ENCODE measurements at places on chromosomes 11 and 22.

DNA sequence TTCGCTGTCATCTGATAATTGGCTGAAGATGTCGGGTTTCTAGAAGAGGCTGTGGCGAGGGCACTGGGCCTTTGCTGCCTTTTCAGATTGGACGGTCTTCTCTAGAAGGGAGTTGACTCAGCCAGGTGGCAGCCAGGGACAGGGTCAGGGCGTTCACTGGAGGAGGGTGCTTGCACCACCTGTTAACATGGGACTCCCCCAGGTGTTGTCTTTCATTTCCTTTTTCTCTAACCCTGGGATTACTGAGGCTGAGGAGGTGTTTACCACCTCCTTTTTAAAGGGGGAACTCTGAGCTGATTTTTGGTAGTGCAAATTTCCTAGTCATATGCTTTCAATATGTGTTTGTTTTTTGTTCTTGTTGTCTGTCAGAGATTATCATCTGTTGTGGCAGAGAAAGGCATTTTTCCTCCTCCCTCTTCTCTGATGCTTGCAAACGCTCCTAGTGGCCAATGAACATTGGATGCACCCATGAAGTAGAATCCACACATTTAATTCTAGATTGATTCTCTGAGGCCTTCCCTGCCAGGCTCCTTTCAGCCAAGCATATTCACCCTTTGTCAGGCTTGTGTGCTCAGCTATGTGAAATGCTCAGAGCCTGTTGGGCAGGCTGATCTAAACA lies 54.1 kb downstream of the LDLRAD3 start:
- DNase-seq, result no peak

DNA sequence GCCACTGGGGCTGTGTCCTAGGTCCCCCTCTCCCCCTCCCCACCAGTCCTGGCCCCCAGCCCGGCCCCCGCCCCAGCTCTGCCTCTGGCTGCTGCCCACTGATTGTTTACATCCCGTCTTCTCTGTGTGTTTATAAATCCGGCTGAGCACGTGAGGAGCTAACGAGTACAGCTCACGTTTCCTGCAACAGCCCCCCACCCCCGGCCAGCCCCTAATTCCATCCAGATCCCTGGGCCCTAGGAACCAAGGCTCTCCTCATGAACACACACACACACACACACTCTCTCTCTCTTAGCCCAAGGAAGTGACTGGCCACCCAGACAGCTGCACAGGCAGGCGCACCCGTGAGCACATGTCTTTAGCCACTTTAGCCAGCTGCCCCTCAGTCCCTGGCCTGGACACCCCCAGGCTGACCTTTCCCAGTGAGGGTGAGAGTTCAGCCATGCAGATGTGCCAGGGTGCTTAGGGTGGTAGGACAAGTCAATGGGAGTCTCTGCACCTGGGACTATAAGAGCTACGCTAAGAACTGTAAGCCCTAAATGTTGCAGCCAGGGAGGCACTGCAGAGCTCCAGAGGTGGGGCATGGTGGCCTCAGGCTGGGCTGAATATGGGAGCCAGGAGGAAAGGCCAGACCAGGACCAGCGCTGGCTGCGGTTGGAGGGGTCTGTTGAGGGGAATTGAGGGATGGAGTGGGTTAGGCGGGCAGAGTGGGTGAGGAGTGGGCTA lies 2.9 kb downstream of the CLCF1 start:
- no peak for DNase-seq

DNA sequence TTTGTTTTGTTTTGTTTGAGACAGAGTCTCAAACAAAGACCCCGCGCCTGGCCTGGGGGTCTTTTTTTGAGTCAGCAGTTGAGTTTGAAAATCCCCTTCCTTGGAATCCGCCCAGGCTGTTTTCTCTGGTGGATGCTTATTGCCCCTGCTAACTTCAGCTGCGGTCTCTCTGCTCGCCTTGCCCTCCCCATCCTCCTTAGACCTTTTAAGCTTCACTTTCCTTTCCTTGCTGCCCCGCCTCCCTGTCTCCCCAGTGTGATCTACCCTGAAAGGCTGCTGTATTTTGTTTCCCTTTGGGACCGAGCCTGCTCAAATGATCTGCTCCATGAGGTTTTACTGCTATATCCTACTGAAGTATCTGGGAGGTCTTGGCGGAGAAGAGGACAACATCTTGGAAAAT lies 2.5 kb downstream of the USP18 start:
- DNase-seq, result no peak

DNA sequence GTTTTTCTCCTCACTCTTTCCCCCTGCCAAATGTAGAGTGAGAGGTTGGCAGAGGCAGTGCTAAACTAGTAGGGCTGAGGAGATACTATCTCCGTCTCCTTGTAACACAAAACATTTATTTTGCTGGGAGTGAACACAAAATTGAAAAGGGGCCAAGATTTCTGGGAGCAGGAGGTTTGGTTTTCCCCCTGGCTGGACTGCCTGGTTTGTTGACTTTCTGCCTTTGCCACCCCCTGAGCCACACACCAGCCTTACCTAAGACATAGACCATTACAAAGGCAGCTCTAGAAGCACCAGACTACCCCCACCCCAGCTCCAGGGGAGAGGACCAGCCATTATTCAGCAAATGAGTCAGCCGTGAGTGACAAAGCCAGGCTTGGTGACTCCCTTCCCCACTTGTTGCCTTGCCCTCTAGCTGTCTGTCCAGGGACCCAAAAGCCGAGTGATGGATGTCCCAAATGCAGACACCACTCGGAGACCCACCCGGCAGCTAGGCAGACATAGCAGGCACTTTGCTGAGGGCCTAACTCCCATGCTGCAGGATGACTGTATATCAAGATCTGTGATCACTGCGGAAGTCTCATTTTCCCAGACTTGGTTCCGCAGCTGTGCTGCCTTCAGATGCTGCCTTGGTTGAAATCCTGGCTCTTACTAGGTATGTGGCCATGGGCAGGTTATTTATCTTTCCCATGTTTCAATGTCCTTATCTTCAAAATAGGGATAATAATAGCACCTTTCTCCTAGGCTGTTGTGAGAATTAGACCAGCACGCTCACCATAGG lies 17.7 kb upstream of the CDON start:
- DNase-seq, result no peak

- DNase-seq, result no peak
Observed at GRCh38 chr11:61162092-61162941, 1.1 kb upstream of the VPS37C start.

- no peak for DNase-seq
Observed at GRCh38 chr11:63563201-63564055, at the start of gene PLAAT2. PLAAT2 (minus strand) TSS chr11:63563379; CDS start chr11:63563324, 55 bp downstream.

DNA sequence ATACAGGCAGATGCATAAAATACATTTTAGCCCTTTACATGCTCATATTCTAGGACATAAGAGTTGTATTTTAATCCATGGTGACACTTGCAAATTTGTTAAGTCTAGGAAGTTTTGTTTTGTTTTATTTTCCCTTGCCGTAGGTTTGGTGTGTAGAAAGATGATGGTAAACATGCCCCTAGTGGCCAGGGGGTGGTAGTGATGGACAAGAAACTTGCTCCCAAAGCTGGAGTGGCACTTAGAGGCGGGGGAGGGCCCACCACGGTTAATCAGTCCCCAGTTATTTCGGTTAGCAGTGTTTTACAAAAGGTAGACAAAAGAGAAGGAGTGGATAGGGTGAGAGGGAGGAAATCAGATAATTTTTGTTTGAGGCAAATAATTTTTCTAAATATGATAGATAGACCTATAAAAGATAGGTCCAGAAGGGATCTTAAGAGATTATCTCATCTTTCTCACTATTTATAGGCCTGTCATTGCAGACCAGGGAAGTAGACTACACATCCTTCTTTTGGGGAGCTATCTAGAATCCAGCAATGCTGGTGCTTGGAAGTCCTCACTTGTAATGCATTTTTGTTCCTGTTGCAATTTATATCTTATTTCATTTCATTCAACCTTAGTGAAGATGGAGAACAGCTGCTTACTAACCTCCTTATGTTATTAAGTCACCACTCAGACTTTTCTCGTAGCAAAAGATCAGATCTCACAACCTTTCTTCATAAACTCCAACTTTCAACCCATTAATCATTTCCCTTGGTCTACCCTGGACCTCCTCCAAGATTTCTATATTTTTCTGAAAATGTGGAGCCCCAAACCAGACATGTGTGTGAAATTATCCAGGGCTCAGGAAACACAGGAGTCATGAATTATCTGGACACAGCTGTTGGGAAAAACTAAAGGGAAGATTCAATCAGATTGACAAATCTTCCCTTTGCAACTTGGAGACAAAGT lies 5.9 kb upstream of the BDNF start:
- DNase-seq, result no peak

- DNase-seq, result no peak
Observed at GRCh38 chr11:61551634-61552033, 29.2 kb downstream of the SYT7 start.

- no peak for DNase-seq
Observed at GRCh38 chr11:129861702-129862522, 33.5 kb downstream of the NFRKB start.

- no peak for DNase-seq
Observed at GRCh38 chr22:20424932-20425565, 12.6 kb downstream of the SCARF2 start.

GRCh38 chr11:67700141-67700540 lies 25.7 kb upstream of the ALDH3B2 start:
- no peak for DNase-seq

GRCh38 chr22:41525450-41526225 lies 18.6 kb downstream of the POLR3H start:
- DNase-seq, result no peak

GRCh38 chr22:33401291-33401690 lies 343.1 kb upstream of the SYN3 start:
- no peak for DNase-seq

DNA sequence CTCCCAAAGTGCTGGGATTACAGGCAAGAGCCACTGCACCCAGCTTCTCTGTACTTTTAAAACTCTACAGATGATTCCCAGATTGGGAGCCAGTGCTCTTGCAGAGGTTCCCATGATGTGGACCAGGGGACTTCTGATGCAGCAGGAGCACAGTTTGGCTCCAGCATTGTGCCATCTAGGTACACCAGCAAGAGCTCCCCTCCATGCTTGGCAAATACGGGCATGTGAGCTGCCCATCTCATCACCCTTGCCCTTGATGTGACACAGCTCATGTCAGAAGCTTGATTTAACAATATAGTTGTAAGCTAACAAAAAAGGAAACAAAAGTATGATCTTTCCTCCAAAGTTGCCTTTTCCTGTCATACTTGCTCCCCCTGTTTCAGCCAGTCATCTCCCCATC lies 28.7 kb downstream of the SNU13 start:
- no peak for DNase-seq

GRCh38 chr11:4019891-4020290 lies 74.7 kb upstream of the RRM1 start:
- DNase-seq, result no peak

DNA sequence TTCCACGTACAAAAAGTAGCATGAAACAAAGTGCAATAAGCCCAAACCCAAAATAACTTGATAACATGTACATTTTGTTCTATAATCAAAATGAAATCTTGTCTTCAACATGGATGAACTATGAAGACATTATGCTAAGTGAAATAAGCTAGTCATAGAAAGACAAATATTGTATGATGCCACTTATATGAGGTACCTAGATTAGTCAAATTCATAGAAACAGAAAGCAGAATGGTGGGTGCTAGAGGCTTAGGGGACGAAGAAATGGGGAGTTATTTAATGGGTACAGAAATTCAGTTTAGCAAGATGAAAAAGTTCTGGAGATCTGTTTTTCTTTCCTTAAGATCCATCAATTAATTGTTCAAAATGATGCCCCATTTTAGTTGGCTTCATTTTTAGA lies 7.5 kb downstream of the PGM2L1 start:
- DNase-seq, result no peak

DNA sequence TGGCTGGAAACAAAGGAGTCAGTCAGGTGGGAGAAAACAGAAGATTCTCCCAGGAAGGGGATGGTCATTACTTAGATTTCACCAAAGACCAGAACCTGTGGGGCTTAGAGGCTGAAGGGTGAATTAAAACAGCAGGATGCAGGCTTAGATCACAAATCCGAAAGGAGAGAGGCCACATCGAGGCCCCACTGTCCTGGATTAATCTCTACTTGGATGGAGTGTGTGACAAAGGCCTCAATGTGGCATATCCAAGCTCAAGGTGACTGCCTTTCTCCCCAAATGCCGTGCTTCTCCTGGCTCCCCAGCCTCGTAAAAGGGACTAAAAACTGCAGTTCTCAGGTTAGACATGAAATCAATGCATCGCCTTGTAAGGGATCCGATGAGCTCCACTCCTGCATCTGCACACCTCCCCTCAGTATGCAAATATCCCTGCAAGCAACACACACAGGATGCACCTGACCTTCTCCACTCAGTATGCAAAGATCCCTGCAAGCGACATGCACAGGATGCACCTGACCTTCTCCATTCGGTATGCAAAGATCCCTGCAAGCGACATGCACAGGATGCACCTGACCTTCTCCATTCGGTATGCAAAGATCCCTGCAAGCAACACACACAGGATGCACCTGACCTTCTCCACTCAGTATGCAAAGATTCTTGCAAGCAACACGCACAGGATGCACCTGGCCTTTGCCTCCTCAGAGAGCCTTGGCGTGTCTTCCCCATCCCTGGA lies 447.4 kb downstream of the BRD1 start:
- no peak for DNase-seq

- DNase-seq, result no peak
Observed at GRCh38 chr11:63985812-63986155, 454 bp upstream of the OTUB1 start.

GRCh38 chr11:78957476-78958245 lies 383.0 kb upstream of the NARS2 start:
- no peak for DNase-seq

- no peak for DNase-seq
Observed at GRCh38 chr22:40517631-40518030, 118.9 kb downstream of the MRTFA start.

DNA sequence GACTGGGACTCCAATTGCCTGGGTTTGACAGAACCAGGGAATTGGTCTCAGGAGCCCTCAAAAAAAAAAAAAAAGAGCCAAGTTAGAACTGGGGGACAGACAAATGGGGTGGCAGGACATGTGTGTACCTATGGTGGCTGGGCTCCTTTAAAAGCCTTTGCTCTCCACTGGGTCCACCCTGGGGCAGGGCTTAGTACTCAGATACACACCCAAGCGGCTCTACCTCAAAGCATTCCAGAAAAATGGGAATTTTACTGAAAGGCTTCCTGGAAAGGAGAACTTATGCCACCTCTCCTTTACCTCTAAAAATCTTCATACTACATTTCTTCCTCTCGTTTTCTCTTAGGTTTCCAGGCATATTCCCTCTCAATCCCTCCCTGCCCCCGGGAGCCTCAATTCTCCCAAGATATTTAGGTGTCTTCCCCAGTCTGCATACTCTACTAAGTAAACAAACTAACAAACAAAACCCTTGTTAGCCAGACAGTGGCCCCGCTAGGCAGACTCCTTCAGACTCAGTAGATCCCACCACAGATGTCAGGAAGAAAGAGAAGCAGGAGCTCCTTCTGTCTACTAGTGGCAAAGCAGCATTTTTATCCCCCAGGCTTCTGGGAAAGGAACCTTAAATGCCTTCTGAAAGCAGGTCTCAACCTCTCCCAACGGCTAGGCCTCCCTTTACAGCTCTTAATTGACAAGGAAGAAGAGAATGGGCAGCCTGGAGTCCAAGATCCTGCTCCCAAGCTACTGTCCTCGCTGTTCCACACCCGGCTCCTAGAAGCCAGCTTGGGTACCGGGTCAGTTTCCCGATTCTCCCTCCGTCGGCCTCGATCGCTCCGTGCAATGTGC lies 653 bp downstream of the PCSK7 start:
- no peak for DNase-seq

GRCh38 chr11:12182676-12183541 lies 72.5 kb downstream of the MICAL2 start:
- no peak for DNase-seq
